ENCODE measurements at places on chromosomes 3 and 15.

GRCh38 chr15:77810130-77810571 lies 177.4 kb upstream of the LINGO1 start:
- DNase-seq = no peak

DNA sequence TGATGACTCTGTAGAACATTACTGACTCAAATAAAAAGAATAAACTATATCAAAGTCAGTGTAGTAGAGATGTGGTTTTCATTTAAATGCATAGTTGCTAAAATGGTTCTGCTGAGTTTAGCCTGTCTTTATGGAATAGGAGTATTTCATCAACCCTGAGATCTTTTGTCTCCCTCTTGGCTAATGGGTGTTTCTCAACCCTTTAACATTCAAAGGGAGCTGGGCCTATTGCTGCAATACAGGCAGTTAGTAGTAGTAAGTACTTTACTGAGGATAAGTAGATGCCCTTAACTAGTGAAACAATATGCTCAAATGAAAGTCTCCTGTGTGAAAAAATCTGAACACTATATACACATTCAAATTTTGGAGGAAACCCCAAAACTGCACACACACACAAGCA lies 184.7 kb upstream of the TTC14 start:
- DNase-seq = no peak

DNA sequence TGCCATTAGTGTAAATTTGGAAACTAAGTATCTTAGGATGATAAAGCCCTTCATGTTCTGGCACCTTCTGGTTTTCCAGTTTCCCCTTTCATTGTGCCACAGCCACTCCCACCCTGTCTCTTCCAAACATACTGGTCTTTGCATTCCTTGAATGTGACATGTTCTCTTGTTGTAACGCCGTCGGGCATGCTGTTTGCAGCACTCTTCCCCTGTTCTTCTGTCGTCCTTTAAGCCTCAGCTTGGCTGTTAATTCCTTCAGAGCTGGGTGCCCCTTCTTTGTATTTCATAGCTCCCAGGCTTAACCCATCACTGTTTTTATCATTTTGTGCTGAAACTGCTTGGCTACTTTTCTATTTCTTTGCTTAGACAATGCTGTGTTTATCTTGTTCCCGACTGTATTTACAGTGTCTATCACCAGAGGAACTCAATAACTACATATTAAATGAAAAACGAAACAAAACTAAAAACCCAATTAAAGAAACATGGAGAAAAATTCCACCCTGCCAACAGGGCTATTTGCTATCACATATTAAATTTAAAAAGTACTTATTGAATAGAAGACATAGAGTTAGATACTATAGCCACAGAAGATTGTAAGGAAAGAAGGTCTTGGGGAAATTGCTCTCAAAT lies 95.4 kb upstream of the KCNAB1 start:
- DNase-seq = no peak

DNA sequence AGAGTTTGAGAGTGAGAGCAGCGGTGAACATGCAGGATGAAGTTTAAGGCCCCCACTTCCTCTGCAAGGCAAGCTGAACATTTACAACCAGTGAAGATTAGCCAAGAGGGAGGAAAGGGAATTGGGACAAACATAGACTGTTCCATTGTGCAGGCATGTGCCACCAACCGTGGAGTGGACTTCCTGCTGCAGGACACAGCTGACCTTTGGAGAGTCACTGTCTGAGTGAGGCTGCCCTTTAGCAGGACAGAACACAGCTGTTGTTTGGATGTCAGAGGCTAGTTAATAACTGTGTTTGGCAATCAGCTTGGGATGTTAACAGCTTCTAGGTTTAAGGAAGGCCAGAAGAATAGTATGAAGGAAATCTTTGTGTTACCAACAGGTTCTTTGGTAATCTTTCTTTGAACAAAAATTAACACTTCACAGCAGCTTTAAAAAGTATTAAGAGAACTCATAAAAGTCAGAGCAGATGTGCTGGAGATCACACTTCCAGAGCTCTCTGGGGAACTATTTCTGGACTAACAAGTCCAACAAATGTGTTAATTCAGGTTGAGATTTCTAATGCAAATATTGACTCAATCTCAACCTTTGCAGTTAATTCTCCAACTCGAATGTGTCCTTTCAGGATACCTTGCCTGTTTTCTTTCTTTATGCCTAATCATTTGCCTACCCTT lies 31.4 kb downstream of the CTDSPL start:
- DNase-seq = no peak

DNA sequence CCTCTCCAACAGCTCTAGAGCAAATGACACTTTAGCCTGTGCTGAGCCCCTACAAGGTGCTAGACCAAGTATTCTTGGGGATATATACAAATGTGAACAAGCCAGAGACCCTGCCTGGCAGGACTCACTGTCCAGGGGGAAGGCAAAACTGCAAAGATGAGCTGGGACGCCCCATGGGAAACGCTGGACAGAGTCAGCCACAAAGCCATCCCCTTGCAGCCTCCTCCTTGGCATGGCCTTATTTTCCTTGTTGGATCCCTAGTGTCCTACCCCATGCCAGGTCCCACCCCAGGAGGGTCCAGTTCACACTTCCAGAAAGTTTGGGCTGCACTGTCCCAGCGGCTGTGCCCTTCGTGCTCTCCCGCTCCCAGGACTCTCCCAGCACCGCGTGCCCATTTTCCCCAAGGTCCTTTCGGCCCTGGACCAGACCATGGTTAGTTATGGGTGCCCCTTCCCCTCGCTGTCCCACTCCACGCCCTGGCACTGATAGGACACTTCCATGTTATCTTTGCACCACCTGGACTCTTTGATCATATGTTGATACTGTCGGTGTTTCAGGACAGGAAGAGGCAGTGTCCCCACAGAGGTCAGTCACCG lies 5.8 kb upstream of the NRROS start:
- DNase-seq = no peak

GRCh38 chr3:195113536-195114425 lies 157.2 kb downstream of the XXYLT1 start:
- DNase-seq = no peak

DNA sequence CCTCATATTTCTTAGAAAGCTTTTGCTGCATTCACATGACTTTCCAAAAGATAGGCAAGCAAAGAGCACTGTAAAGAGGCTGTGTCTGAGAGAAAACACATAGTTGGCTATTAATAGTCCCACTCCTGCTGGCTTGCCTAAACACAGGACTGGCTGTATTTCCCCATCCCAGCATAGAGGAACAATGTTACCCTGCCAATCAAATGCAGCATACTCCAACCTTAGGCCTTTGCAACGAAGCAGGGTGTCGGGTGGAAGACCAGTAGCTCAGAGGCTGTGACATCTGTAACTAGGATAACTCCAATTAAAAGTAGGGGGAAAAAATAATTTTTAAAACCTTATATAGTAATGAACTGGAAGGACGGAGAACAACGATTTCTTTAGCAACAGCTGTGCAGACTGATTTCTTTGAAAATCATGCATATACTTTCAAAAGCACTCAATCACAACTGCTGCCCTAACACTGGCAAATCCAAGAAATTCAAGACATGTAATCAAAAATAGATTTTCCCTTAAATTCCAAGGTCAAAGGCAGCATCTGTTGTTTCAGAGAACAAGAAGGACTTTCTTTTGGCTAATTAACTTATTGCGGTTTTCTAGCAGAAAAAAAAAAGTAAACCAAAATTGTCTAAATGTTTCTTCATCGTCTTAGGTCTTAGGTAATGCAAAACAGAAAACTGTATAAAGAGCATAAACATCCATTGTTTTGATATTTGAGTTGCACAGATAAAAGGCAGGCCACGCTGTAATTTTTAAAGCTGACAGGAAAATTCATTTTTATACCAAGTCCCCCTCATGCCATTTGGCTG lies 139.3 kb downstream of the TNIK start:
- DNase-seq = peak; percentile 95

- no peak for DNase-seq
Observed at GRCh38 chr15:66723826-66724731, 22.0 kb downstream of the SMAD6 start.

- no peak for DNase-seq
Observed at GRCh38 chr15:89654847-89655805, at the start of gene KIF7. Gene KIF7, minus strand, starts transcription at chr15:89655467. Its CDS starts 2,537 bp downstream, at chr15:89652930.

Measured in DMS 273 treated with DMSO at 0.1 percent for 48 hours (cell line).